HS-5 (cell line): ENCODE measurements at places on chromosomes 11 and 22.

GRCh38 chr11:73537969-73538368, 59.9 kb downstream of the FAM168A start:
- no peak for DNase-seq

- no peak for DNase-seq
Observed at GRCh38 chr22:44024288-44024921, at the start of gene PARVB. Gene PARVB, plus strand, starts transcription at chr22:44024302. Its CDS starts 38 bp downstream, at chr22:44024340.

- no peak for DNase-seq
Observed at GRCh38 chr11:60457576-60457975, 1.9 kb downstream of the MS4A1 start.

- DNase-seq, result no peak
Observed at GRCh38 chr11:115384236-115384635, 120.0 kb downstream of the CADM1 start.

GRCh38 chr11:33317662-33318061, 60.5 kb downstream of the HIPK3 start:
- DNase-seq, result no peak

- DNase-seq, result no peak
Observed at GRCh38 chr22:30628491-30628890, 7.1 kb upstream of the SLC35E4 start.

- no peak for DNase-seq
Observed at GRCh38 chr22:30187529-30188407, 58.8 kb downstream of the LIF start.

DNA sequence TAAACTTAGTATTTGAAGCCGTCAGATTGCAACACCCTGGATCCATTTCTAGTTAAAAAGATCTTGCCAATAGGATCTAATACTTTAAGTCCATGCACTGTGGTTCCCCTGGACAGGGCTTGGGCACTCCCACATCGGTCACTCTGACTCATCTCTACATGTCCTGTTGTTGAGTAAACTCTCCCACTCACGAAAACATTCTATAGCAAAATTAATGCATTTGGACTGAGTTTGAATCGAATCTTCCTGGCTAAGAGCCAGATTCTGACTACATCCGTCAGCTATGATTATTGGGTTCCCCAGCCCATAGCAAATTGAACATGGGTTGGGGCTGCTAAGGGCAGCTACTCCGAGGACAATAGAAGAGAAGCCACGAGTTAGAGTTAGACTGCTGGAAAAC, 182.1 kb upstream of the SORL1-AS1 start:
- peak; percentile 73 for DNase-seq

DNA sequence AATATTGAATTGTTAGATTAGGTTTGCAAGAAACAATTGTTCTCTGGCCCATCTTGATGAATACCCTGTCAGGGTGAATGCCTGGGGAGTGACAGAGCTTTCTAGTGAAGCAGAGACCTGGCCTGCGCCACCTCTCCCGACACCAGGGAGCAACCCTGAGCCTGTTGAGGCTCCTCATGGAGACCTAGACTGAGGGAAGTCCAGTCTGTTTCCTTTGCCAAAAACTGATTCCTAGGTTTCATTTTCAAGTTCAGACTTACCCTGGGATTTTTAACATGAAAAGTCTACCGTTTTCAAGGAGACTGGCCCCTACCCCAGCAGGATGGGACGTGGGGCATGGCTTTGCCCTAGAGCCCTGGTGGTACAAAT, 173.7 kb upstream of the SORL1-AS1 start:
- no peak for DNase-seq

- DNase-seq, result no peak
Observed at GRCh38 chr11:11095831-11096723, 238.2 kb upstream of the ZBED5 start.

GRCh38 chr11:111633248-111633647, 31.0 kb downstream of the SIK2 start:
- no peak for DNase-seq
